ENCODE measurements at places on chromosomes 13 and 19.

- DNase-seq: no peak
Observed at GRCh38 chr19:28196961-28197360, 1016.0 kb downstream of the UQCRFS1 start.

GRCh38 chr13:113041293-113041690 is 64.3 kb upstream of the F7 start:
- DNase-seq: no peak

- no peak for DNase-seq
Observed at GRCh38 chr13:98346904-98347636, 170.0 kb upstream of the RNF113B start.

DNA sequence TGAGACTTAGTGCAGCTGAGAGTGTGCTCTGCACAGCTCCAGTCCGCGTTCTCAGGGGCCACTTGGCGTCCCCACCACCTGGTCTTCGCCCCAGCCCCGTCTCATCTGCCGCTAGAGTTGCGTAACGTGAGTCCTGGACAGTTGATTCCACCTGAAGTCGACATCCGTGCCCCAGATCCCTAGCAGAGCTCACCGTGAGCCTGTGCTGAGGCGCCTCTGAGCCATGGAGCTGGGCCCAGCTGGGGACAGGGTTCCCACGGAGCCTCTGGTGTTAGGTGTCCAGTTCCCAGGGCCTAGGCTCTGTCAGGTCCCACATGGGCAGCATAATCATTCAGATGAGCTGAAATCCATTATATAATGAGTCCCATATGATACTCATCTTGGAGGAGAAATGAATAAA is 147.1 kb upstream of the SOX1 start:
- DNase-seq: no peak

GRCh38 chr19:43820098-43820883 is 6.8 kb upstream of the ZNF283 start:
- DNase-seq: peak; percentile 19

- DNase-seq: no peak
Observed at GRCh38 chr19:3053780-3054179, 8.5 kb downstream of the TLE5 start.

GRCh38 chr13:87005511-87005910 is 665.7 kb upstream of the SLITRK5 start:
- no peak for DNase-seq

GRCh38 chr13:76772241-76772640 is 114.0 kb downstream of the KCTD12 start:
- DNase-seq: no peak

- no peak for DNase-seq
Observed at GRCh38 chr13:47146136-47146535, 249.3 kb upstream of the HTR2A start.

- no peak for DNase-seq
Observed at GRCh38 chr19:50830266-50831025, 2.9 kb downstream of the KLK15 start.

DNA sequence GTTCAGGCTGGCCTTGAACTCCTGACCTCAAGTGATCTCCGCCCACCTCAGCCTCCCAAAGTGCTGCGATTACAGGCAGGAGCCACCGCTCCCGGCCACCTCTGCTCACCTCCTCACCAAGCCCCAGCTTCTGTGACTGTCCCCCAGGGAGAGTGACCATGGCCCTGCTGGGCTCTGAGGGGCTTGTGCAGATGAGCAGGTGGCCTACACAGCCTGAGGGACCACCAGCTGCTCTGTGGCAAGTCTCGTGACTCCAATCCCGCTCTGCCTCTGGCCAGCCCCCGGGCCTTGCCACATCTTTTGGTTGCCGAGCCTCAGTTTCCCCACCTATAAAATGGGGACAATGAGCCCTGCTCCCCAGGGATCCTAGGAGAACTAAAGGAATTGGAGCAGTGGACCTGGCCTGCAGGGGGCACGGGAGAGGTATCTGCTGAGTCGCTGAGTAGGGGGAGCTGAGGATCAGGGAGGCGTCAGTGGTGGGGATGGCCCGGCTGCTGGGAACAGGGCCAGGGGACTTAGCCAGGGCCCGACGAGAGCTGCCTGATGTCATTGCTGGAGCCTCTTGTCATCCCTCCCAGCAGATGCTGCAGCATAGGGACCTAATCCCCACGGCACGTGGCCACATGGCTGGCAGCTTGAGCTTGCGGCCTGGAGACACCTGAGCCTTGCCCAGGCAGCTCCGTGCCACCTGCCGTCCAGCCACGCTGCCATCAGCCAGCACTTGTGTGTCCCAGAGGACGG is 74.7 kb downstream of the GADD45B start:
- DNase-seq: no peak
